GM18507 (cell line): ENCODE measurements at places on chromosomes 2 and 18.

DNA sequence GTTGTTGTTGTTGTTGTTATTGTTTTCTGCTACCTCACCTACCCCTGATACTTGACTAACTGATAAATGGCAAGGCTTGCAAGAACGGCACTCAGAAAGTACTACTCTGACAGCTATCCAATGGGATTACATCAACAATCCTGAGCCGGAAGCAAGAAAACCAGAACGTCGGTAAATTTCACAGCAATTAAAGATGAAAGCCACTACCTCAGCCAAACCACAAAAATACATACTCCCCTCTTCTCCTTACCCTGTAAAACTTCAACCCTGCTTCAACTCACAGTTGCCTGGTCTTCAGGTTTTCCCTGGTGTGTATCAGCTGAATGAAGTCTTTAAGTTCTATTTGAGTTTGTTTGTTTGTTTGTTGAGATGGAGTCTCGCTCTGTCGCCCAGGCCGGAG, 293.7 kb upstream of the RND3 start:
- DNase-seq = no peak

- no peak for DNase-seq
Observed at GRCh38 chr18:10536280-10536679, 10.5 kb downstream of the NAPG start.

- no peak for DNase-seq
Observed at GRCh38 chr2:3483227-3483985, 35.9 kb downstream of the ADI1 start.

GRCh38 chr18:53457068-53457467, 767.4 kb downstream of the MBD2 start:
- DNase-seq = no peak

DNA sequence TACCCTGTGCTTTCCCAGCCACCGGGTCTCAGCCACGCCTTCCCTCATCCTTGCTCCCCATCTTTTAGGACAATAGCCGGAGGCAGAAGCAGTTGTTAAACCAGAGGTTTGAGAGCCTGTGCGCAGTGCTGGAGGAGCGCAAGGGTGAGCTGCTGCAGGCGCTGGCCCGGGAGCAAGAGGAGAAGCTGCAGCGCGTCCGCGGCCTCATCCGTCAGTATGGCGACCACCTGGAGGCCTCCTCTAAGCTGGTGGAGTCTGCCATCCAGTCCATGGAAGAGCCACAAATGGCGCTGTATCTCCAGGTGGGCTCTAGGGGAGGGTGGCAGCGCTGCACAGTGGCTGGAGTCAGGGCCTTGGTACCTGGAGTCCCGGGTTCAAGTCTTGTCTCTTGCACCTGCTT, 2.7 kb downstream of the UCN start:
- DNase-seq = no peak

- DNase-seq = no peak
Observed at GRCh38 chr18:10860382-10860781, 289.0 kb downstream of the PIEZO2 start.

GRCh38 chr2:191386938-191387536, 141.8 kb downstream of the MYO1B start:
- no peak for DNase-seq

GRCh38 chr2:75465317-75465984, 95.3 kb downstream of the EVA1A start:
- DNase-seq = no peak
